Calu3 (cell line): ENCODE measurements at places on chromosomes 6 and 20.

DNA sequence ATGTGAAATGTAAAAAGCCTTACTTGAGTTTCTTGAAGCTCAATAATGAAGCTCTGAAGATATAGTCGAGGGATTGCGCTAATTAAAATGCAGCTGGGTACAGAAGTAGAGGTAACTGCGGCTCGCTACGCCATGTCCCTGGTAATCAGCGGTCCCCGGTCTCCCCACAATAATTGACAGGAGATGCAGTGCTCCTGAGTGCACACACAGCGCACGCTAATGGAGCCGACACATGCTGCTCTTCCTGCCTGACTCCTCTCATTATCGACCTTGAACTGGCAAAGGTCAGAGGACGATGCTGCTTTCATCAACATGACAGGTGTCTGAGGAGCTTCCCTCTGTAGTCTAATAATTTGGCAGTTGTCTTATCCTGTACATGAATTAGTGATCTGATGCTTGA lies 365.9 kb downstream of the RNF144B start:
- no peaks in the 10 kb centered on the region for H3K36me3 ChIP-seq
- no peak overlapping the region for H3K4me3 ChIP-seq
- no peak overlapping the region for H3K27ac ChIP-seq
- DNase-seq = no peak
- H3K27me3 ChIP-seq = peaks cover 4% of the 10 kb centered on the region

GRCh38 chr6:110233770-110234374 lies 53.6 kb downstream of the CDC40 start:
- no peaks in the 10 kb centered on the region for H3K27me3 ChIP-seq
- DNase-seq = no peak
- no peak overlapping the region for H3K4me3 ChIP-seq
- no peak overlapping the region for H3K27ac ChIP-seq
- no peaks in the 10 kb centered on the region for H3K36me3 ChIP-seq
- H3K4me1 ChIP-seq = no peaks in the 10 kb centered on the region

DNA sequence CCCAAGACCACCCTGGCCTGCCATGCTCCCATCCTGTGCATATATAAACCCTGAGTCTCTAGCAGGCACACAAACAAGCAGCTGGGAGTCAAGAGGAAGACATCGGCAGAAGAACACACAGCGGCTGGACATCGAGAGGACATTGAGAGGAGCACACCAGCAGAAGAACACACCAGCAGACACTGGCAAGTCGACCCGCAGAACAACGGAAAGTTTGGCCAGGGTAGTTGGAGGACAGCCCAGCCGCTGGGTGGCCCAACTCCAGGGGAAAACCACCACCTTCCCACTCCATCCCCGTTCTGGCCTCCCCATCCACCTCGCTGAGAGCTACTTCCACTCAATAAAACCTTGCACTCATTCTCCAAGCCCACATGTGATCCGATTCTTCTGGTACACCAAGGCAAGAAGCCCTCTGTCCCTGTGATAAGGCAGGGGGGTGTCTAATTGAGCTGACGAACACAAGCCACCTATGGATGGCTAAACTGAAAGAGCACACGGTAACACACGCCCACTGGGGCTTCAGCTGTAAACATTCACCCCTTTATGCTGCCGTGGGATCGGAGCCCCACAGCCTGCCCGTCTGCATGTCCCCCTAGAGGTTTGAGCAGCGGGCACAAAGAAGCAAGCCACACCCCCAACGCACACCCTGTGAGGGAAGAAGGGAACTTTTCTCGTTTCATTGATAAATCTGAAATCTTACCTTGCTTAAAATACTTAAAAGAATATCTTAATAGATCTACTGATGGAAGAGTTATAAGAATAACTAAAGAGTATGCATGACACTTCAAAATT lies 13.8 kb downstream of the TMX4 start:
- no peak overlapping the region for H3K4me3 ChIP-seq
- no peak overlapping the region for H3K27ac ChIP-seq

DNA sequence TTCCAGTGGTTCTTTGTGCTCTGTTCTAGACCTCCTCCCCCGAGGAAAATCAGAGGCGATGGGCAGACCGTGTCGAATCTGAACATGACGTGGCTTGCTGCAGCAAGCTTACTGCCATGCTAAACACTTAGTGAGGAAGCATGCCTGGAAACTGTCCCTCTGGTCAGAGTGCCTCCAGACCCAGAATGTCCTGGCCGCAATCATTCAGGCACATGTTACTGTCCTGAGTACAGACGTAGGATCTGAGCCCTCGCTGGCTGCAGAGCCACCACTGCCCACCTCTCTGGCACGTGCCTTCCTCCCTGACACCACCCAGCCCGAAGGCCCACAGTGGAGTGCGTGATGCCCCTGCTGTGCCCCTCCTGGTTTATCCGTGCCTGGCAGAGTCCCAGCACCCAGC lies 163.6 kb downstream of the SYNDIG1 start:
- no peak overlapping the region for H3K27ac ChIP-seq
- peaks cover 13% of the 10 kb centered on the region for H3K27me3 ChIP-seq
- H3K36me3 ChIP-seq = no peaks in the 10 kb centered on the region
- DNase-seq = no peak

DNA sequence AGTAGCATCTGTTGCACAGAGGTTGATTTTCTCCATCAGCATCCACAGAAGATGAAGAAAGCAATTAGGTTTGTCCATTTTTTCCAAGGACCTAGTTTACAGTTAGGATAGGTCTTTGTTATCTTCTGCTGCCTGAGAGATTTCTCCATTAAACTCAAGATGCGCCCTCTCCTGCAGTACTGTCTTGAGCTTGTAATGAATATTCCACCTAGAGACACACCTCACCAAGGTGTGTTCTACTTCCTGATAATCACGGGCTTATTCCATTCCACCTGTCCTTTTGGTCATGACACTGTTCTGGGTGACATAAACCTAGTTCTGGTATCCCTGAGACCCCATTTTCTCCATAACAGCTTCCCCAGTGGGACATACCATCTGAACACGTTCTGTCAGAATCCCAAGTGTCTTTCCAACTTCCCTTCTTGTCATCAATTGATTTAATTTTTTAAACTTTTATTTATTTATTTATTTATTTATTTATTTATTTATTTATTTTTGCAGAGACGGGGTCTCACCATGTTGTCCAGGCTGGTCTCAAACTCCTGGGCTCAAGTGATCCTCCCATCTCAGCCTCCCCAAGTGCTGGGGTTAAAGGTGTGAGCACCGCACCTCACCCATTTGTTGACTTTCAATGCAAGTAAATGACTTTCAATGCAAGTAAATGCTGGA lies 75.6 kb upstream of the HS3ST5 start:
- H3K4me1 ChIP-seq = no peaks in the 10 kb centered on the region
- H3K36me3 ChIP-seq = no peaks in the 10 kb centered on the region
- no peak overlapping the region for H3K4me3 ChIP-seq
- H3K27ac ChIP-seq = no peak overlapping the region
- DNase-seq = no peak

GRCh38 chr20:33568378-33568777 lies 78.5 kb downstream of the CBFA2T2 start:
- H3K4me1 ChIP-seq = no peaks in the 10 kb centered on the region
- DNase-seq = no peak
- H3K27me3 ChIP-seq = no peaks in the 10 kb centered on the region
- H3K36me3 ChIP-seq = no peaks in the 10 kb centered on the region
- H3K27ac ChIP-seq = no peak overlapping the region
- H3K4me3 ChIP-seq = no peak overlapping the region

DNA sequence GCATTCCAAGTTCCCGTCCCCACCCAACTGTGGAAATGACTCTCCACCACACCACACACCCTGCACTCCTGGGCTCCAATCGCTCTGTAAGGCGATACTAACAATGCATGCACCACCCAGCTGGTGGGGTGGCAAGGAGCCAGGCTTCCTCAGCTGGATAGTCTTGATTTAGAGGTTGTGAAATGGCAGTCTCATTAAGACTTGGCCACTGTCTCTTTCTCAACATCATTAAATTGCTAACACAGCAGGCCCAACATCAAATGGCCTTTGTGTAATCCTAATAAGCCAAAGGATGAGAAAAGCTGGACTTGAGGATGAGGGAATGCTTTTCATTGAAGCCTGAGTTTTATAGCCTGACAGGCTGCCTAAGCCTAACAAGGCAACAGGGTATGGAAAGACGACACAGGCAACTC lies 223.7 kb downstream of the GMDS start:
- peaks cover 16% of the 10 kb centered on the region for H3K4me1 ChIP-seq
- peak; percentile 50 for DNase-seq
- no peak overlapping the region for H3K27ac ChIP-seq

DNA sequence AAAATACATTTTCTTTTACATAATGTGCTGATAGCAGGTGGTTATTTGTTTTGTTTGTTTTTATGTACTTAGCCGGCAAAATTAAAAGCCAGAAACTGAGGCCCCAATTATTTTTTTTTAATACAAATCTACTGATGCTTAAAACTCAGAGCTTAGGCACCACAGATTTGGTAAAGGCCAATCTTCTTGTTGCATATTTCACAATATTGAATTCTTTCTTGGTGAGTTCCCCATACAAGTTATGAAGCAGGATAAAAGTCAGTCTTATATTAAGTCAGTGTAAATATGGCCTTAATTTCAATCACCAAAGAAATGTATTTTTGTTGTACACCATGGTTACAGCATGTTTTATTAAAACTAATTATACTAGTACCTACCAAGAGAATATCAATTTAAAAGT lies 16.3 kb upstream of the ZDHHC14 start:
- H3K4me1 ChIP-seq = no peaks in the 10 kb centered on the region
- no peak for DNase-seq
- H3K36me3 ChIP-seq = no peaks in the 10 kb centered on the region

DNA sequence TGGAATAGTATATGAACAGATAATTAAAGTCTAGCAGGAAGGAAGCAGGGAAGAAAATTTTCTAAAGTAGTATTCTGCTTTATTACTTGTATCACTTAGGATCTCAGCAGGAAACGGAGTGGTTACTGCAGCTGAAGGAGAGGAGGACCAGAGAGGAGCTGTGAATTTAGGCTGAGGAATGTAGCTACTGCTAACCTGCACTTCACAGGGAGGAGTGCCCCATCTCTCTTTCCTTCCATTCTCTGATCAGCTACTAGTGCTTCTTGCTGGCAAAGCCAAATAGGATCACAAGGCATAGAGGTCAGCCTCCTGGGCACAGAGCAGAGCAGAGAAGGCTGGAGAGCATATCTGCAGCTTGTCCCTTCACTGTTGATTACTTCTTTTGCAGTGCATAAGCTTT lies 205.3 kb upstream of the ASCC3 start:
- no peak overlapping the region for H3K27ac ChIP-seq
- no peak for DNase-seq
- H3K36me3 ChIP-seq = peaks cover 5% of the 10 kb centered on the region
- H3K4me3 ChIP-seq = no peak overlapping the region
- peaks cover 14% of the 10 kb centered on the region for H3K4me1 ChIP-seq

GRCh38 chr6:2140438-2141128 lies 104.8 kb downstream of the GMDS start:
- H3K27me3 ChIP-seq = no peaks in the 10 kb centered on the region
- H3K36me3 ChIP-seq = no peaks in the 10 kb centered on the region

- H3K36me3 ChIP-seq = peaks cover 9% of the 10 kb centered on the region
- H3K27ac ChIP-seq = no peak overlapping the region
- H3K4me3 ChIP-seq = no peak overlapping the region
- no peaks in the 10 kb centered on the region for H3K27me3 ChIP-seq
- no peak for DNase-seq
- peaks cover 7% of the 10 kb centered on the region for H3K4me1 ChIP-seq
Measured at GRCh38 chr6:130853555-130854183, 26.5 kb downstream of the SMLR1 start.

- no peak overlapping the region for H3K27ac ChIP-seq
- no peaks in the 10 kb centered on the region for H3K36me3 ChIP-seq
- no peak overlapping the region for H3K4me3 ChIP-seq
- no peak for DNase-seq
Measured at GRCh38 chr6:137181891-137182653, 8.6 kb upstream of the IL22RA2 start.

DNA sequence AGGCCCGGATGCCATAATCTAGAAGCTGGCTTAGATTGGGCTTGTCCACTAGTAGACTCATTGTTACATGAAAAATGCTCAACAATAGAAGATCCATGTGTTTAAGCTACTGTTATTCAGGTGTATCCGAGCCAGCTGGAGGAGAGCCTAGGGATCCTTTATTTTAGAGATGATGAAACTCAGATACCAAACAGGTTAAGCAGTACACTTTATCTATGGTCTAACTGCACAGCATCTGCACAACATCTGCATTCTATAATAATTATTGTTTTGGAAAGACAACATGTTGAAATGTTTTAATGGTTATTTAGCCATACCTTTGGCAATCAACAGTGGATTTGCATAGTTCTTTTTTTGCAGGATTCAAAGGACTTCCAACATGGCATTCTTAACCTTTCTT lies 134.1 kb downstream of the RFPL4B start:
- no peaks in the 10 kb centered on the region for H3K36me3 ChIP-seq
- peaks cover 15% of the 10 kb centered on the region for H3K4me1 ChIP-seq

DNA sequence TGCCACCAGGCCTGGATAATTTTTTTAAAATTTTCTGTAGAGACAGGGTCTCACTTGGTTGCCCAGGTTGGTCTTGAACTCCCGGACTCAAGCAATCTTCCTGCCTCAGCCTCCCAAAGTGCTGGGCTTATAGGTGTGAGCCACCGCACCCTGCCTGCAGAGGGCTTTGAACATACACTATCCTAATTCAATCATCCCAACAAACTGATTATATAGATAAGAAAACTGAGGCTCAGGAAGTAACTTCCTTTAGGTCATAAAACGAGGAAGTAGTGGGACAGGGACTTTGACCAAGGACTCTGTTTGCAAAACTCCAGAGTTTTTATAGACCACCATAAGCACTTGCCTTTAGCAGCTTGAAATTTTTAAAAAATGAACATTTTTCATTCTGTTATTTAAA lies 5.0 kb upstream of the BANF2 start:
- no peak overlapping the region for H3K27ac ChIP-seq
- no peaks in the 10 kb centered on the region for H3K36me3 ChIP-seq
- no peaks in the 10 kb centered on the region for H3K4me1 ChIP-seq
- no peak for DNase-seq
- no peak overlapping the region for H3K4me3 ChIP-seq

GRCh38 chr6:11164717-11165646 lies 53.5 kb upstream of the ERVFRD-1 start:
- H3K4me1 ChIP-seq = peaks cover 17% of the 10 kb centered on the region
- H3K4me3 ChIP-seq = no peak overlapping the region
- DNase-seq = no peak
- no peaks in the 10 kb centered on the region for H3K27me3 ChIP-seq

GRCh38 chr6:161318456-161318855 lies 44.6 kb upstream of the AGPAT4 start:
- H3K27me3 ChIP-seq = no peaks in the 10 kb centered on the region
- peak overlapping the region; percentile 74 for H3K27ac ChIP-seq
- H3K4me1 ChIP-seq = peaks cover 29% of the 10 kb centered on the region
- H3K36me3 ChIP-seq = no peaks in the 10 kb centered on the region
- H3K4me3 ChIP-seq = no peak overlapping the region

DNA sequence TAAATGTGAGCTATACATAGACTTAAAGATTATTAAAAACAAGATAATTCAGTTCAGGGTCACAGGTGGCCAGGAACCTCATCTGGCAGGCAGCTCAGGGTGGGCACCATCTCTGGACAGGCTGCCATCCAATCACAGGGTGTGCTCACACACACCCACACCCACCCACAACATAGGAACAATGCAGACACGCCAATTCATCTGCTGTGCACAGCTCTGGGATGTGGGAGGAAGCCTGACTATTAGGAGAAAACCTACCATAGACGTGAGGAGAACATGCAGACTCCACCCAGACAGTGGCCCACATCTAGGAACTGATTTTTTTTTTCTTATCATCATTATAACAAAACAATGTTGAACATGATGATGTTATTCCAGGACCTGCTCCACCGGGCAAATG lies 286.7 kb downstream of the PRL start:
- no peaks in the 10 kb centered on the region for H3K4me1 ChIP-seq
- H3K4me3 ChIP-seq = no peak overlapping the region
- no peaks in the 10 kb centered on the region for H3K27me3 ChIP-seq
- DNase-seq = no peak
- H3K36me3 ChIP-seq = no peaks in the 10 kb centered on the region
